ENCODE measurements at places on chromosomes 11 and 22. TPM values are rescaled to one million over a fixed set of nuclear protein-coding genes. Genes with fewer than 3 reads are reported as not detected.

GRCh38 chr11:122100037-122100755, 15.8 kb downstream of the BLID start:
- no peak for DNase-seq

DNA sequence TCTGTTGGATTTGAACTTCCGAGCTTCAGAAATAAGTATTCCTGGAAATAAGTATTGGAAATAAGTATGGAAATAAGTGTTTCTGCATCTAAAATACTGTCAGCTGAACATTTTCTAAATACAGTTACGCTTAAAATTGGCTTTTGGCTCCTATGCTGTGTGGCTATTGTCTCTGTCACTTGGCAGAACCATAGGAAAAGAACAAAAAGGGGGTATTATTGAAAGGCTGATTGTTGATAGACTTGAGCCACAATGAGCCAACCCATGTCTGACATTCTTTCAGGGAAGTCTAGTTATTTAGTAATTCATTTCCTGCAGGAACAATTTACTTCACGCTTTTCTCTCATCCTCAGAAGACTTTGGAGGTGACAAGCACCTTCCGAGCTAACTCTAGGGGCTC, 32.5 kb upstream of the LARGE1 start:
- no peak for DNase-seq

The GALNT18 gene
- 1.7 TPM for total RNA-seq

DNA sequence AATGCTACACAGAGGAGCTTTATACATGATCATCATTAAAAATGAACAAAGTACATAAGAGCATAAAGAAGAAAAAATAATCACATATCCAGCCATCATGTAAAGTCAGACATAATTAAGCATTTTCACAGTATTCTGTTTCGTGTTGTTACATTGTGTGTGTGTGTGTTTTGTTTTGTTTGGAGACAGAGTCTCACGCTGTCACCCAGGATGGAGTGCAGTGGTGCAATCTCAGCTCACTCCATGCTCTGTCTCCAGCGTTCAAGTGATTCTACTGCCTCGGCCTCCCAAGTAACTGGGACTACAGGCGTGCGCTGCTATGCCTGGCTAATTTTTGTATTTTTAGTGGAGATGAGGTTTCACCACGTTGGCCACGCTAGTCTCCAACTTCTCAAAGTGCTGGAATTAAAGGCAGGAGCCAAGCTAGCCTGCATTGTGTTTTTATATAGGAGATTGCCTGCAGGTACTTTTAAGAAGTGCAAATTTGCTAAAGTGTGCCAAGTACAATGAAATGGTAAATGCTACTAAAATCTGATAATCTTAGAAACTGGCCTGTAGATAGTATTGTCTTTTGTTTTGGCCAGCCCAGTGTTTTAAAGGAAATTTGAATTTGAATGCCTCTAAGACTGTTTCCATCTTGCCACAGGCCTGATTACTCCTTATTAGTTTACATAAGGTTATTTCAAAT, 7.8 kb downstream of the CTSC start:
- no peak for DNase-seq

The TBX10 gene
- total RNA-seq, result not detected

GRCh38 chr11:33569333-33569732, 131.3 kb downstream of the C11orf91 start:
- DNase-seq, result no peak

DNA sequence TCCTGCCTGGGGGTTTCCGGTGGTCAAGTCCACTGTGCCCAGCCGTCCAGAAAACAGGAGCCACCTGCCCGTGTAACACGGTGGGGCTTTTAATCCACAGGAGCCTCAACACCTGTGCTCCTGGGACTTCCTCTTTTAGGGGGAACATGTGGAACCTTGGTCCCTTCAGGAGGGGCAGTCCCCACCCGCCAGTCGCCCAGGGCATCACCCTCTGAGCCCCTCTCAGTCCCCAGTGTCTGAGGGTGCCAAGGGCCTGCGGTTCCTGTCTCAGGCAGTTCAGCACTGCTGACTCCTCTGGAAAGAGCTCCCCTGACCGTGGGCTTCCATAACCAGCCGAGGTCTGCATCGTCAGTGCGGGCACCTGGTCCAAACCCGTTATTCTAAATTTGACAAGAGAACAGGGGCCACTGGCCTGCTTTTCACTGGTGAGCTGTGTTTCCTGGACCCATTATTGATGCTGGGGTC, 15.8 kb downstream of the KRTAP5-5 start:
- DNase-seq, result no peak

The MS4A7 gene
- 1.6 TPM for total RNA-seq

- no peak for DNase-seq
Observed at GRCh38 chr11:4115128-4115527, 20.5 kb downstream of the RRM1 start.

The ZNF214 gene
- total RNA-seq, result not detected

- DNase-seq, result no peak
Observed at GRCh38 chr11:117887431-117888138, 11.1 kb upstream of the FXYD6 start.

The PLAAT4 gene
- 156 TPM for total RNA-seq

The CD3G gene
- 199 TPM for total RNA-seq

DNA sequence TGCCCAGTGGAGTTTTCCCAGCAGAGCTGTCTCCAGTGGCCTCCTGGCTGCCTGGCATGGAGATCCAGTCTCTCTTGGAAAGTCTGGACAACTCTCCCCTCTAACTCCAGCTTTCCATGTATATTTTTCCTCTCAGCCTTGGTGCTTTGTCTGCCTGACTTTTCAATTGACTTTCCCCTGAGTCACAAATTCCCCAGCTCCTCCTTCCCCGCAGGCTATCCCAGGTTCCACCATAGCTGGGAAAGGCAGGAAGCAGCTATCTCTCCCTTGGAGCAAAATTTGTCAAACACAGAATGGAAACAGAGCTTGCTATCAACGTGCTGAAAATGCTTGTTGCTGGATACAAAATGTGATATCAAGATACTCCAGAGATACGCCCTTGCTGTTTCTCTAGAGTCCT, 384.8 kb downstream of the TMEM135 start:
- no peak for DNase-seq

GRCh38 chr11:17531636-17532113, 12.5 kb downstream of the USH1C start:
- DNase-seq, result no peak

DNA sequence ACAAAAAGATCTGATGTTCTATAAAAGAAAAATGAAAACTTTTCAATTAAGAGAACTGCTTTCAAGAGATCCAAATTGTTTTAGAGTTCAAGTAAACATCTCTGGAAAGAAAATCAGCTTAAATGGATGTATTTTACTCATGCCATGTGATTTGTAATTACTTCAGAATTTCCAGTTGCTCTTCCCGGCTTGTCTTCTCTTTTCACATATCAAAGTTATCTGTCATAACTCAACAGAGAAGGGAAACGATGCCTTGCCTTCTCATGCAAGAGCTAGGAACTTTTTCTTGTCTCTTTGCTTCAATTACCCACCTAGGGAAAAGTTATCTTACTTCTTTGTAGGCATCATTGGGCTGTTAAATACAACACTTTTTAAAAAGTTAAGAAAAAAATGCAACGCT, 255.2 kb upstream of the POU2AF2 start:
- DNase-seq, result no peak

DNA sequence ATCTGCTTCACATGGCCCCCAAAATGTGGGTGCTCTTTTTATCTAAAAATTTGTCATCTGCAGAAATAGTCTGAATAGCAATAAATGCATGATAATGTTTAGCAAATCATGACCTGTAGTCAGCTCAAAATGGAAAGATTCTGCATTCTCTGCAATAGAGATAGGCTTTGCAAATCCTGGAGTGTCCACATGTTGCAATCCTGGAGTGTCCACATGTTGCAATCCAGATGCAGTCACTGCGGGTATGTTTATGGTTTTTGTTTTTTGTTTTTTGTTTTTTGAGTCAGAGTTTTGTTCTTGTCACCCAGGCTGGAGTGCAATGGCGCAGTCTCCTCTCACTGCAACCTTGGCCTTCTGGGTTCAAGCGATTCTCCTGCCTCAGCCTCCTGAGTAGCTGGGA, 20.2 kb upstream of the LRRC32 start:
- DNase-seq, result no peak

The BET1L gene
- 61.9 TPM for total RNA-seq

The MRTFA gene
- total RNA-seq, result 76.3 TPM

- no peak for DNase-seq
Observed at GRCh38 chr11:68372114-68372513, 59.7 kb downstream of the LRP5 start.

The OR52H1 gene
- not detected for total RNA-seq

The OR51B2 gene
- not detected for total RNA-seq

The PRRG4 gene
- 0.26 TPM for total RNA-seq

The PATE4 gene
- not detected for total RNA-seq

DNA sequence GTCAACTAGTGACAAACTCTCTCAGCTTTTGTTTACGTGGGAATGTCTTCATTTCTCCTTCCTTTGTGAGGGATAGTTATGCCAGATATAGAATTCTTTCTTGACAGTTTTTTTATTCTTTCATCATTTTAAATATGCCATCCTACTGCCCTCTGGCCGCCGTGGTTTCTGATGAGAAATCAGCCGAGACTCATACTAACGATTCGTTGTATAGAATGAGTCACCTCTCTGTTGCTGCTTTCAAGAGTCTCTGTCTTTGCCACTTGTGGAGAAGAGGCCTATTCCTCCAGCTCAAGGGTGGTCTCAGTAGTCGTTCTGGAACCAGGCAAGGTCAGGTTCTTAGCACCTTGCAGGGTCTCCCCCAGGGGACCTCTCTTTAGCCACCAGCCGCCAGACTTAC, 8.0 kb downstream of the MYO7A start:
- no peak for DNase-seq

- DNase-seq, result no peak
Observed at GRCh38 chr22:34390400-34390799, 470.1 kb upstream of the LARGE1 start.

DNA sequence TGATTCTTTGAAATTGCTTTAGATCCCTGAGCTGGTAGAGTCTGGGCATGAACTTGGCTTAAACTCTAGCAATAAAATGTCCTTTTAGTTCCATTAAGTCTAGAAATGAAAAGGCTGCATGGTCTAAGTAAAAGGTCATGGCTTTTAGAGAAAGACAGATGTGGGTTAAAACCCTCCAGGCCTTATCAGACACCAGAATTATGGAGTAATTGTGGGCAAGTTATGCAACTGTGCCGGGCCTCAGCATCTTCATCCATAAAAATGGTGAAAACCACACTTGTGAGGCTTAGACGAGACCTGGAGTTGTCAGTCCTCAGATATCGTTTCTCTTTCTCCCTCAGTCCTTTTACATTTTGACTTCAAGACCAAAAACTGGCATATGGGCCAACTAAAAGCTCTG, 597.9 kb upstream of the KIRREL3 start:
- DNase-seq, result no peak

- no peak for DNase-seq
Observed at GRCh38 chr11:2927121-2927800, 2.0 kb downstream of the PHLDA2 start.

DNA sequence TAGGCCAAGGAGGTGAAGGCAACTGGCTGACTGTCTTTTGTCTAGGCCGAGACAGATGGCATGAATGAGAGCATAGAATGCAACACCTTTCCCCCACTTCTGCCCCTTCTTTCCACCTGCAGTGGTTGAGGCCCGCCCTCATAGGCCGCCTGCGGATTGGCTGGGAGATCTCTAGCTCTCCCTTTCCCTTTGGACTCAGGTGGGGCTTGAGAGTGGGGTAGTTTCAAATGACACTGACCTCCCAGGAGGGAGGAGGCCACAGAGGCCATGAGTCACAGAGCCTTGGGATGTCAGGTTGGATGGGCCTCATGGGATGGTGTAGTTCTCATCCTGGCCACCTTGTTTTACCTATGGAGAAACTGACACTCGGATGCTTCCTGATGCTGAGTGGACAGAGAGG, 9.1 kb downstream of the MICAL2 start:
- no peak for DNase-seq

- no peak for DNase-seq
Observed at GRCh38 chr11:62552485-62553079, 6.0 kb upstream of the AHNAK start.

The BBOX1 gene
- total RNA-seq, result not detected

DNA sequence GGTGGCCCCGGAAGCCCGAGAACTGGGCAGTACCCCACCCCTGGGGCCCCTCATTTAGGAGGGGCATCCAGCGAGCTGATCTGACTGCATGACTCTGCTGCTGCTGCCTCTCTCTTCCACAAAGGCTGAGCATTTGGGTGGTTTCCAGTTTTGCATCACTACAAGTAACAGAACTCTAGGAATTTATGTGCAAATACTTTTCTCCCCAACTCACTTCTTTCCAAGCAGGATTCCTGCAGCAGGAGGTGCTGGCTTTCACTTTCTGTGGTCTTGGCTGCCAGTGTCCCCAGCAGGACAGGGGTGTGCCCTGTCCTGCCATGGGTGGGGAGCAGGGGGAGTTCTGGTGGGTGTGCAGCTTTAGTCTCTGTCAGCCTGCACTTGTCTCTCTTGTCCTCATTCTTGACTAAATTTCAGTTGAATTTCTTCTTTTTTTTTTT, 21.2 kb downstream of the UPB1 start:
- DNase-seq, result no peak

DNA sequence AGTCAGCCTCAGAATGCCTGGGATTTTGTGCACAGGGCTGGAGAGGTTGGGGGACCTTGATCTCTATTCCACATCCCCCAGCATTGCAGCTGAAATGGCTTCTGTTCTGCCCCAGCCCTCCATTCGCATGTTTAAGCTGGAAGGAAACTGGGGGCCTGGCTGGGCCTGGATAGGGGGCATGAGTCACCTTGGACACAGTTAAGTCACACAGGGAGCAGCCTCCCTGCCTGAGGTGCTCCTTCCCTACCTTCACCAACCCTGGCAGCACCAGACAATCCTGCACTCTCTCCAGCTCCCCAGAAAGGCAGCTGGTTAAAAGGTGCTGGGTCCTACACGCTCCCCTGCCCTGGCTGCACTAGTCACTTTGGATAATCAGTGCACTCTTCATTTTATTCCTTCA, 763 bp downstream of the SMIM45 start:
- no peak for DNase-seq

DNA sequence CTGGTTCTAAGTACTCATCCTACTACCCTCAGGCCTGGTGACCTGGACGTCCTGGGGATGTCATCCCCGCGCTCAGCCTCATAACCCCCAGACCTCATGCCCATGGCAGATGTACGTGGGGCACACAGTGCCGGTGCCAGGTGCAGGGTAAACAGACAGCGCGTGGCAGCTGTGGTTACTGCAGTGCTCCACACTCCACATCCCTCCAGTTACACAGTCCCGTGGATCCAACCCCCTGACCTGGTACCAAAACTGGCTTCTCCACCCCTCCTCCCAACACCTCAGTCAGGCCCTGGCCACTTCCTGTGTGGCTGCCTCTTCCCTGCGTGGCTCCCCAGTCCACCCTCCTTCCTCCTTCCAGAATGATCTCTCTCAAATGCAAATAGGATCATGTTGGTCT, 95.2 kb downstream of the DSCAML1 start:
- no peak for DNase-seq

GRCh38 chr11:66467034-66467659, 442 bp downstream of the PELI3 start:
- DNase-seq, result no peak

The C11orf86 gene
- total RNA-seq, result not detected

Data from activated naive CD8-positive, alpha-beta T cell treated with anti-CD3 and anti-CD28 coated beads, Interleukin-2, amount 10 ng/mL, durations not matched to agents 7 days and 5 days (primary cell).